Urinary bladder (tissue), 4 donors: ENCODE measurements at places on chromosomes 7 and 10. TPM values are rescaled to one million over a fixed set of nuclear protein-coding genes. Genes with fewer than 3 reads are reported as not detected.

GRCh38 chr7:80232979-80233724 lies 98.5 kb downstream of the GNAI1 start:
- no peak for DNase-seq

- no peak for DNase-seq
Observed at GRCh38 chr7:133053321-133053891, 28.5 kb downstream of the CHCHD3 start.

DNA sequence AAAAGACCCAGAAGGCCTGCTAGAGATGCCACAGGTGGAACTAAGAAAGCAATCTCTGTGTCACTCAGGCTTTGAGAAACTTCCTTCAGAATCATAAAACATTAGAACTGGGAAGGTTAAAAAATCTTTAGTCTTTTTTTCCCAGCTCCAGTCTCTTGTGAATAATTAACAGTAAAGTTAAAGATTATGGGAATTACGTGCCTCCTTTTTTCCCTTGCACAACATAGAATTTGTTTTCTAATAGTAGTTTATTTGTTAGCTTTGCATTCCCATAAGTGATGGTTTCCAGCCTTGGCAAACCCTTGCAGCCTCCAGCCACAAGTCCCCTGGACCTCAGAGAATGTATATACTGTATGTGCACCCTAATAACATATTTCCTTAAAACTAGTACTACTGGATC lies 128.3 kb downstream of the TPST1 start:
- no peak for DNase-seq

- DNase-seq, result no peak
Observed at GRCh38 chr10:79333513-79333912, 13.8 kb upstream of the PPIF start.

DNA sequence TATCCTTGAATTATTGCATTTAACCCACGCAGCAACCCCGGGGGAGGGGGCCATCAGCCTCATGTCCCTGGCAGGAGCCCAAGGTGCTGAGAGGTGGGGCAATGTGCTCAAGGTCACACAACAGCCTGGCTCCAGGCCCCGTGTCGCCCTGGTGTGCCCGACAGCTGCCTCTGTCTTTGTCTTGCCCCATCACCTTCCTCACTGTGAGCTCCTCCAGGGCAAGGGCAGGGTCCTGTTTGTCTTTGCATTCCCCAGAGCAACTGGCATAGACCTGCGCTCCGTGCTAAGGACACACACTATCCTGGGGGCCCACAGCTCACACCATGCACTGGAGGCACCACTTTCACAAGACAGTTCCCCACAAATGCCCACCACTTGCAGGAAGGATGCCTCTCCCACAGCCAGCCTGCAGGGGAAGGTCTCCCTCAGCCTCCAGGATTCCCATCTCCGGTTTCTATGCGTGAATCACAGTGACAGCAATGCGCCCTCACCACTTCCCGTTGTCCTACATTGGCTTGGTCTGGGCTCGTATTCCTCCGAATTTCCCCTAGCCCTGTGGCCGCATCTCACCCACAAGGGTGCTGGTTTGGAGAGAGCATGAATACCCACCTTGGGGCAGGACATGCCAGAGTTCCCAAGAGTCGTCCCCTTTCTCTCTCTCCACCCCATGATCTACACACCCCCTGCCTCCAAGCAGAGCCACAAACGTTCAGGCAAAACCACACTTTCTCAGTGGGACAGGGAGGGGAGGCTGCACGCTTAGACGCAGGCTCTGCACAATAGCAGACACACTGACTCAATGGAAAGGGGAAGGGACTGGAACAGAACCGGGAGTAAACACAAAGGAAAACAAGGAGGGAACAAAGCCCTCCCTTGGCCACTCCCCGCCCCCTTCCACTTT lies 10.3 kb downstream of the ITPRIP start:
- no peak for DNase-seq

GRCh38 chr7:92306153-92306552 lies 60.4 kb downstream of the ANKIB1 start:
- DNase-seq, result no peak

- DNase-seq, result no peak
Observed at GRCh38 chr7:132030086-132030568, 473.7 kb upstream of the PODXL start.

DNA sequence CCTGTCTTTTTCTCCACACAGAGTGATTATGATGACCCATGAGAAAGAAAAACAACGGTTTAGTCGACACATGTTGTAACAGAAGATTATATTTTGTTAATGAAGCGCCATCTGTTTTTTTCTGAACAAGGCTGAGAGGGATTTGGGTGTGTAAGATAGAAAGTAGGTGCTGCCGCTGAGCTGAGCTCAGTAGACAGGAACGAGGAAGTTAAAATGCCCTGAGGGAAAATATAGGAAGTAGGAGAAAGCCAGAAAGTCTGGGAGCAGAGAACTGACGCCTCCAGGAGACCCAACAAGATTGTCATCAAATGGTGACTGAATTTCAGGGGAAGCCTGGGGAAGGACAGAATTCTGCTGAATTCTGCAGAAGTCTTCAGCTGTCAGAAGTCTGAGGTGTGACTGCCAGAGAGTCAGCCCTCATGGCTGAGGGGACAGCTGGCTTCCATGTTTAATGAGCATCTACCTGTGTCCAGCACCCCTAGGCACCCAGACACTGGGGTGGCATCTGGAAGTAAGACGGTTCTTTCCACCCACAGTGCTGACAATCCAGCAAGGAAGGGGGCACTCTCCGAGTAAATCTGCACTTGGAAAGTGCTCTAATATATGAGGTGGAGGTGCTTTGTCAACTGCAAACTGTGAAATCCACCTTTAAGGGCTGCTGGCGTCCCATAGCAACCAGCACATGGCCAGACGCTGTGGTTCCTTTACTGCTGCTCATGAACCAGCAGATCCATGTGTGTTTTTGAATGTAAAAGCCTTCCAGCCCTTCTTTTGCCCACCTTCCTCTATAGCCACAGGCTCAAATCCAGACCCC lies 12.5 kb upstream of the TSPAN15 start:
- no peak for DNase-seq

DNA sequence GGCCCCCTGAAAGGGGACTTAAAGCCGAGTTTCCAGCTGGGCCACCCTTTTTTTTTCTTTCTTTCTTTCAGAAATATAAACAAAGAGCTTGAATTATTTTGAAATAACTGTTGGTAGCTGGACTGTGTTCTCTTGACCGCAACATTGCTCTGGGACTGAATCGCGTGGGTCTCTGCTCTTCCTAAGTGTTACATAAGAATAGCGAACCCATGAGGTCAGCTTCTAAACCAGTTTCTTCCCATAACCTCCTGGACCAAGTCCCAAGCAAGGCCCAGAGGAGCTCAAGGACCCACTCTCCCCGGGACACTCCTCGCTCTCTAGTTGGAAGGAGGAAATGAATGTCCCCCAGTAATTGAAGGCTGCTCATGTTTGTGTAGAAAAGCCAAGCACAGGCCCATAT lies 91.1 kb downstream of the CXCL12 start:
- no peak for DNase-seq

DNA sequence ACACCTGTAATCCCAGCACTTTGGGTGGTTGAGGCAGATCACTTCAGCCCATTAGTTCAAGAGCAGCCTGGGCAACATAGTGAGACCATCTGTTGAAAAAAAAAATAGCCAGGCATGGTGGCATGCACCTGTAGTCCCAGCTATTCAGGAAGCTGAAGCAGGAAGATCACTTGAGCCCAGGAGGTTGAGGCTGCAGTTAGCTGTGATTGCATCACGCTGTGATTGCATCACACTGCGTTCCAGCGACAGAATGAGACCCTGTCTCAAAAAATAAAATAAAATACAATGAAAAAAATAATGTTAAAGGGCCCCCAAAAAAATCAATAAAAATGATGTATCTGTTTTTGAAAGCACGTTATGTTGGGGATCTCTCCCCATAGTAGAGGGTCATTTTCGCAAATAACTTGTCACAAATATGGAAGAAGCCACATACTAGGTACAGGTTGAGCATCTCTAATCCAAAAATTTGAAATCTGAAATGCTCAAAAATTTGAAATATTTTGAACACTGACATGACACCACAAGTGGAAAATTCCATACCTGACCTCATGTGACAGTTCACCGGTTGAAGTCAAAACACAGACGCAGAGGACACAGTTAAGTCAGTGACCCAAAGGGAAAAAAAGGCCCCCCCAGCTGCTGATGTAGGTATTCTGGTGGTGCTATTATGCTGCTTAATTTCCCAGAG lies 9.5 kb downstream of the CISD1 start:
- DNase-seq, result no peak

LRIT1 gene
- total RNA-seq, result not detected

NEBL gene
- total RNA-seq, result 28.4 TPM

LHPP gene
- total RNA-seq, result 6.6 TPM
